Melanocyte of skin (primary cell): ENCODE measurements at places on chromosomes 7 and 10. TPM values are rescaled to one million over a fixed set of nuclear protein-coding genes. Genes with fewer than 3 reads are reported as not detected.

The NEBL gene
- total RNA-seq, result under 0.01 and 0.36 TPM in 2 replicates

The LSM5 gene
- total RNA-seq, result 11.7 and 22.9 TPM in 2 replicates

The NRP1 gene
- 1.4 and 9.1 TPM in 2 replicates for total RNA-seq

The TFR2 gene
- total RNA-seq, result 0.34 and 0.36 TPM in 2 replicates

The ACHE gene
- 0.34 TPM in 1 of 2 replicates, not detected in the other for total RNA-seq

The POLR2J2 gene
- 1.7 and 3.0 TPM in 2 replicates for total RNA-seq

The ZNF239 gene
- 1.7 and 1.8 TPM in 2 replicates for total RNA-seq

The GAD2 gene
- not detected in 2 replicates for total RNA-seq

The ATP6V0A4 gene
- 14.8 and 21.8 TPM in 2 replicates for total RNA-seq

The C10orf71 gene
- total RNA-seq, result not detected in 2 replicates

The SHOC2 gene
- 25.5 and 35.6 TPM in 2 replicates for total RNA-seq

The UNC5B gene
- under 0.01 and 0.36 TPM in 2 replicates for total RNA-seq

The FAM107B gene
- total RNA-seq, result 2.3 and 8.3 TPM in 2 replicates

The SFTPA1 gene
- not detected in 2 replicates for total RNA-seq

The EMX2 gene
- total RNA-seq, result under 0.01 and 0.36 TPM in 2 replicates
